ENCODE measurements at places on chromosomes 12 and 14. TPM values are rescaled to one million over a fixed set of nuclear protein-coding genes. Genes with fewer than 3 reads are reported as not detected.
A peak's percentile ranks its signal among the peaks of the same experiment; 100 is the strongest.

The DACT1 gene
- 1.3 TPM for total RNA-seq

The NPFF gene
- not detected for total RNA-seq

The RPS6KL1 gene
- total RNA-seq, result 17.9 TPM

The C1QL4 gene
- total RNA-seq, result not detected

The WNT1 gene
- not detected for total RNA-seq

- no peak for DNase-seq
These were observed 14.0 kb upstream of the RIPK3 start for GRCh38 chr14:24353559-24354481.

- DNase-seq, result no peak
These were observed 50.5 kb upstream of the CCDC175 start for GRCh38 chr14:59627011-59627520.

DNA sequence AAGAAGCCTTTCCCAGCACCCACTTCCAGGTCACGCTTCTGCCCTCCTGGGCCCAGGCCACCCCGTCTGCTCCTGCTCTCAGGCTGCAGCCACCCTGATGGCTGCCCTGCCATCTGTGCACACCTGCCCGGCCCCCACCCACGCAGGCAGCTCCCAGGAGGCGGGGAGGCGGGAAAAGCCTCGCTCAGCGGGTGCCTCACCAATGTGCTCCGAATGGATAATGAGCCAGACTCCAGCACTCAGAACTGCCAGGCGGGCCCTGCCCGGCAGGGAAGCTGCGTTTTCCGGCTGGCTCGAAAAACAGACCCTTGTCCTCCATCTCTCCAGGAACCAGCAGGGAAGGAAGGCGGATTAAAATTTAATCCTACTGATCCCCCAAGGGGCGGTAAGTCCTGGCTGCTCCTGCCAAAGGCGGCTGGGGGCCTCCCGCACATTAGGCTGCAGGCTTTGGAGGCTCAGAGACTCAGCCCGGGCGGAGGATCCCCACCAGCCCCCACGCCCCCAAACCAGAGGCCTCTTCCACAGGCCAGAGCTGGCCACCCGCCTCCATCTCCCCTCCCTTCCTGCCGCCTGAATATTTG lies 104.0 kb downstream of the NCOR2 start:
- no peak for DNase-seq

DNA sequence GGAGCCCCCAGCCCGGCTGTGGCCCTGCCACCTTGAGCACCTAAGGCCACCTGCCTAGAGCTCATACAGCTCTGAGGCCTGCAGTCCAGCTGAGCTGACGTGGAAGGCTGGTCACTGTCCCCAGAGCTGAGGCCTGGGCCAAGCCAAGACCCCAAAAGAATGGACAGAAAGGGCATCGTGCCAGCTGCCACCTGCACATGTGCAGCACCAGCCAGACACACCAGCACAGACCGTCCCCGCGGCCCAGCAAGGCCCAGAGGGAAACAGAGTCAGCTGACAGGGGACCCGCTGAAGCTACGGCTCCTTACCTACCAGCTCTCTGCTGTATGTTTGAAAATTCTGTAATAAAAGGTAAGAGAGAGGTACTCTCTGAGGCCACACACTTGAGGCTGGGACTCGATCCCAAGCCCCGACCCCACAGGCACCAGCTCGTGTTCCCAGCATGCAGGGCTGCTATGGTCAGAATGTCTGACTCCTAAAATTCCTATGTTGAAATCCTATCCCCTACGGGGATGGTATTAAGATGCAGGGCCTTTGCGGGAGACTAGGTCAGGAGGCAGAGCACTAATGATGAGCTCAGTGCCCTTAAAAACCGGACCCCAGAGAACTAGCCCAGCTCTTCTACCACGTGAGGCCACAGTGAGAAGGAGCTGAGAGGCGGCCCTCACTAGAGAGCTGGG lies 25.4 kb downstream of the BRF1 start:
- DNase-seq, result no peak

DNA sequence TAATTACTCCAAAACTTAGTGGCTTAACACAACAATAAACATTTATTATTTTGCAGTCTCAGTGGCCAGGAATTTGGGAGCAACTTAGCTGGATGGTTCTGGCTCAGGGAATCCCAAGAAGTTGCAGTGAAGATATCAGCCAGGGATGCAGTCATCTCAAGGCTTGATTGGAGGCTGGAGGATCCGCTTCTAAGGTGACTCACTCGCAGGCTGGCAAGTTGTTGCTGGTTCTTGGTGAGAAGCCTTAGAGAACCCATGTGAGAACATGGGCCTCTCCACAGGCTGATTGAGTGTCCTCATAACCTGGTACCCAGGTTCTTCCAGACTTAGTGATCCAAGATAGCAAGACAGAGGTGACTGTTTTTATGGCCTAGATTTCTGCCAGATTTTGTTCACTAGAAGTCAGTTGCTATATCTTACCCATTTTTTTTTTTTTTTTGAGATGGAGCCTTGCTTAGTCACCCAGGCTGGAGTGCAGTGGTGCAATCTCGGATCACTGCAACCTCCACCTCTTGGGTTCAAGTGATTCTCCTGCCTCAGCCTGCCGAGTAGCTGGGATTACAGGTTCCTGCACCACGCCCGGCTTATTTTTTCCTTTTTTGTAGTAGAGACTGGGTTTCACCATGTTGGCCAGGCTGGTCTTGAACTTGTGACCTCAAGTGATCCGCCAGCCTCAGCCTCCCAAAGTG lies 32.5 kb downstream of the BRMS1L start:
- DNase-seq, result no peak

DNA sequence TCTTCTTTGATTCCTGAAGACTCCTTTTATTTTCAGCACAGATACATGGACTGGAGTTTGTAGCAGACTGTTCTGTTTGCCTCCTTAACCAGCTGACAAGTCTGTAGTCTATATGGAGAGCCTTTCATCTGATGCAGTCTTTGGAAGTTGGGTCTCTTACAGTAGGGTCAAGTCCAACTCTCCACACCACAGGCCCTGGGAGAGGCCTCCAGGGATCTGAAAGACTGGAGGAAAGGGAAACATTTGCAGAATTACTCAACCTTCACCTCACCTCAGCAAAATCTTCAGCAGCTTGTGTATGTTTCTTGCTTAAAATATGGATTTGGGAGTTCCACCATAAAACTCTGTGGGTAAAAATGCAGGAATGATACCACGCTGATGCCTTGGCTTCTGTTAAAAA lies 188.4 kb downstream of the MSRB3 start:
- DNase-seq, result no peak

- DNase-seq, result no peak
These were observed 38.1 kb downstream of the BBS10 start for GRCh38 chr12:76310110-76310509.

DNA sequence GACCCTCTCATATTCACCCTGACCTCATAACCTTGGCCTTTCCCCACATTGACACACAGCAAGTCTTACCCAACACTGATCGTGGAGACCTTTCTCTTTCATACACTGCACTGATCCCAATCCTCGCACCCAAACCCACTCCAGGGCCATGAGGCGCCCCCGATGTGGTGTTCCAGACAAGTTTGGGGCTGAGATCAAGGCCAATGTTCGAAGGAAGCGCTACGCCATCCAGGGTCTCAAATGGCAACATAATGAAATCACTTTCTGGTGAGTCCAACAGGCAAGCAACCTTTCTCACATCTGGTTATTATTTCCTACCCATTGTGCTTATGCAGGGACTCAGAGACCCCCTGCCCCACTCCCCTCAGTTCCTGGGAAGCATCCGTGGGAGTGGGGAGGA lies 5.4 kb downstream of the MMP14 start:
- no peak for DNase-seq

GRCh38 chr12:21129906-21130305 lies 1.1 kb upstream of the SLCO1B1 start:
- DNase-seq, result no peak

DNA sequence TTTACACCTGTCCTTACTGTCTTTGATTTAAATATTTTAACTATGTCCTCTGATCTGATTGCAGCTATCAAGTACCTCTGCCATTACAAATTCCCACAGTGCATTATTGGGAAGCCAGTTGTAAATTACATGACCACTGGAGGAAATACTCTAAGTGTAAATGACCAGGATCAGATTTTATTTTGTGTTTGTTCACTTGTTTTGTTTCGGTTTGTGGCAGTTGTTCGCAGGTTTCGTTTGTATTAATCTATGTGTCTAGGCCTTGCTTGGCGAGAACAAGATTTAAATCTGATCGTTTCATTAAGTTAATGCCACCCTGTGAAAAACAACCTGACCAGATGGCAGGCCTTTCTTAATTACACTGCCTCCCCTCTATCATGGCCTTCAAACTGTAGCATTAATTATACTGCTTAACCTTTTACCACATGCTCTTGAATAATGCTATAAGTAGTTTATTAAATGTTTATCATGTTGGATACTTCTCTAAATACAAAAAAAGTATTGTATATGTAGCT lies 990.1 kb downstream of the TMTC2 start:
- no peak for DNase-seq

GRCh38 chr12:103505371-103506236 lies 9.8 kb upstream of the C12orf42 start:
- DNase-seq, result no peak

DNA sequence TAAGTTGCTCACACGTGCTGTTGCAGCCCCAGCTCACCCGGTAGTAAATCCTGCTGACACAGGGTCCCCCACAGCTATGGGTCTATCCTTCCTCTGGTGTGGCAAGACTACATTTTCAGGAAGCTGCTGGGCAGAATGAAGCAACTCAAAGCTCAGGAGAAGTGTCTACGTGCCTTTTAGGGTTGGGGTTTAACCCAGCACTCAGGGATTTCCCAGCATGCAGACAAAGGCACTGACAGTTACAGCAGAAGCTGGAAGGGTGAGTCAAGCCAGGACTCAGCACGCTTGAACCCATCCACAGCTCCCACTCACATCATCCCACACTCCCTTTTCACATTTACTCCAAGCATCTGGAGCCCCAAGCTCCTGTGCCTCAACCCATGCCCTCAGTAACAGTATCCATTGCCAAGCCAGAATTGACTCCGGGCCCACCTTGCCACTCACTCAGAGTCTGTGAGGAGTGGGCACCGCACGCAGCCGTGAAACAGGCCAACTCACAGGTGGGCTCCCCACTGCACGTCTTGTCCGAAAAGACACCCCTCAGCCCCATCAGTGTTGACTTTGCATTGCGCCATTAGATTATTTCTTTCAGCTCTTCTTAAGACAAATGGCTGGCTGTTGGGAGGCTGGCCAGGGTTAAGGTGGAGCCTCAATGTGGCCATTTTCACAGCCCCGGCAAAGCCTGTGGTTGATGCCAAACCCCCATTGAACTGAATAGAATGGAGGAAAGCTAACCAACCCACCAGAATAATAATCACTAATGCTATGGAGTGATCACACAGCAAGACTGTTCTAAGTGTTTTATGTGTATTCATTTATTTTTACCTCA lies 59.6 kb downstream of the ZFP36L1 start:
- DNase-seq, result peak; percentile 37

DNA sequence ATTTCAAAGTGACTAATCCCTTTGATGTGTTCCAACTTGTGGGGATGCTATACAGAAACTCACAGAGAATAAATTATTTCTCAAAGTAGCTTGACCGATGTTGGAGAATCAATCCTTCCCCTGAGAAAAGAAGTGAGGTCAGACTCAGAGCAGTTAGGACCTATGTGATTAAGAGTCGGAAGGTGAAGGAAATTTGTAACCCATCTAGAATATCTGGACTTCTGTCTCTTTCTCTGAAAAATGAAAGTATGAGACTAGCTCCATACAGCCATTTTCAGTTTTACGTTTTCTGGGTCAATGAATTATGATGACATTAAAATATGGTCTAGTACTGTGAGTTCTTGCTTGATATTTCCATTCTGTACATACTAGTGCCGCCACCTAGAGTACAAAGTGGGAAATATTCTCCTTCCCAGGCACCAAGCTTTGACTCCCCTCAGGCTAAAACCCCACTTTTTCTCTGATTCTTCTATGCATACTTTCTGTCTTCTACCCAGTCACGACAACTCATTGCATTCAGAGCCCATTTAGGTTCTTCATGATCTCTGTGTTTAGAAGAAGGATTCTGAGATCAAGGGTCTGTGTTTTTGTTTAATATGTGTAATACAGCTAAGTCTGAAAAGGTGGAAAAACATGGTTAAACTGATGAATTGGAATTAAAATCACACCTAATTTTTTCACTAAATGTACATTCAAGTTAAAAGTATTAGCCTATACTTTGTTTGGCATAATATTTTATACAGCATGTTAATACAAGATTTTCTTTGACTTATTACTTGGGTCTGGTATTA lies 6.9 kb upstream of the NTS start:
- no peak for DNase-seq

All from gastrocnemius medialis (tissue), 4 donors.